ENCODE measurements at places on chromosomes 7 and 10.

DNA sequence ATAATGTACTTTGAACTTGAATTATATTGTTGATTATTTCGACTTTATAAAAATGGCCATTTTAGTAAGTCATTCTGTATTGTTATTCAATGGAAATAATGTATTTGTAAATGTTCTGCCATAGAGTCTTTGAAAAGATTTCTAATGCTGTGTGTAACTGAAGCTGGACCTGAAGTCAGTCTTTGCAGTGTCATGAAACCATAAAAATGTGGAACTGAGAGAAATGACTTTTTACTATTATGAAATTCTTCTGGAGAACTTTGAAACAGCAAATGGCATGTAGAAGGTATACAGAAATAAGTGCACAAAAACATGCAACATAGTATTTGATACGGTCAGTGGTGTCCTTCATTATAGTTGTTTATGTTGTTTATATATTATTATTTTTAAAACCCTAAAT lies 59.7 kb upstream of the ADRA2A start:
- DNase-seq, result no peak

GRCh38 chr10:69769395-69769992 lies 32.2 kb upstream of the COL13A1 start:
- DNase-seq, result peak; percentile 95

DNA sequence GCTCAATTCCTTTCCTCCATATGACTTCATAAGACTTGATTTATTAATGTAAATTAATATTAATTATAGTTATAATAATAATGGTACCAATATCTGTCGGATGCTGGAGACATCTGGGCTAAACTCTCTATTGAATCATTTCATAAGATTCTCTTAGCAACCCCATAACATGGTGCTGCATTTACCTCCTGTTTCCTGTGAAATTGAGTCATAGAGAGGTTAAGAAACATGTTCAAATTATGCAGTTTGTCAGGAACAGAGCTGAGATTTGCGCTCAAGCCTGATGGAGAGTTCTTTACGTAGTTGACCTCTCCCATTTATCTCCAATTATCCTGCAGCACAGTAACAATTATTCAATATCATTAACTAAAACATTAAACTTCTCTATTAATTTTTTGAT lies 621.8 kb upstream of the FZD8 start:
- no peak for DNase-seq

GRCh38 chr10:77195101-77195500 lies 442.5 kb downstream of the KCNMA1 start:
- DNase-seq, result no peak

DNA sequence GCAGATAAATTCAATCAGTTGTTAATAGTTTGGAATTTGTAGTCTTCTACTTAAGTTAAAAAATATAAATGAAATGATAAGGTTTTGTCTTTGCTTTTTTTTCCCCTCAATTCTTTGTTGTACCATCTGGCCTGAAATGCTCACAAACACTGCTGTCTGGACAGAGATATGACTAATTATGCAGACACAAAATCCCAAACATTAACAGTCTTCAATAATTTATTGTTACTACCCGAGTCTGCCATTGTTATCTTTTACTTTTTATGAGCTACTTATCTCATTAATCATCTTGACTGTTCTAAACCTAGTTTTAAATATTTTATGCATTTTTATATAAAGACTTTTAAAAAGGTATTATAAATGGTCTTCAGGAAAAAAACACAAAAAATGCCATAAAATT lies 64.7 kb upstream of the THSD7A start:
- no peak for DNase-seq

DNA sequence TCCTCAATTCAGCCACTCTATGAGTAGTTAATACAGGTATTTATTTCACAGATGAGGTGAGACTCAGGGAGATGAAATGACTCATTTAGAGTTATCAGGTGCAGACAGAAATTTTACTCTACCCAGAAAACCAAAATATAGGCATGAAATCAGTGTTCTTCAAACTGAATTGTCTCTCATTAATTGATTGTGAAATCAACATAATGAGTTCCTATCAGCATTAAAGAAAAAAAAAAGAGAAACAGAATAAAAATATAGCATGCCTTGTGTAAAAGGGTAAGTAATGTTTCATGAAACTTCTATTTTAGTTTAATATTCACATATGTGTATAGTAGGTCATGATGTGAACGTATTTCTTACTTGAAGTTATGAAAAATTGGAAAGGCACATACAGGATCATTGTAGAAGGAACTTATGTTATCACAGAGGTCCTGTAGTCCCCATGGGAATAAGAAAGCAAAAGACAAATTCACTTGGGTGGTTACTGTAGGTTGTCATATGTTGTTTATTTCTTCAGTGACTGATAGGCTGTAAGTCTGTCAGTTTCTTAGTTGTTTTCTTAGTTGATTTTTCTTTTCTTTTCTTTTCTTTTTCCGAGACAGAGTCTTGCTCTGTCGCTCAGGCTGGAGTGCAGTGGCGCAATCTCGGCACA lies 47.5 kb downstream of the KAT6B start:
- no peak for DNase-seq

DNA sequence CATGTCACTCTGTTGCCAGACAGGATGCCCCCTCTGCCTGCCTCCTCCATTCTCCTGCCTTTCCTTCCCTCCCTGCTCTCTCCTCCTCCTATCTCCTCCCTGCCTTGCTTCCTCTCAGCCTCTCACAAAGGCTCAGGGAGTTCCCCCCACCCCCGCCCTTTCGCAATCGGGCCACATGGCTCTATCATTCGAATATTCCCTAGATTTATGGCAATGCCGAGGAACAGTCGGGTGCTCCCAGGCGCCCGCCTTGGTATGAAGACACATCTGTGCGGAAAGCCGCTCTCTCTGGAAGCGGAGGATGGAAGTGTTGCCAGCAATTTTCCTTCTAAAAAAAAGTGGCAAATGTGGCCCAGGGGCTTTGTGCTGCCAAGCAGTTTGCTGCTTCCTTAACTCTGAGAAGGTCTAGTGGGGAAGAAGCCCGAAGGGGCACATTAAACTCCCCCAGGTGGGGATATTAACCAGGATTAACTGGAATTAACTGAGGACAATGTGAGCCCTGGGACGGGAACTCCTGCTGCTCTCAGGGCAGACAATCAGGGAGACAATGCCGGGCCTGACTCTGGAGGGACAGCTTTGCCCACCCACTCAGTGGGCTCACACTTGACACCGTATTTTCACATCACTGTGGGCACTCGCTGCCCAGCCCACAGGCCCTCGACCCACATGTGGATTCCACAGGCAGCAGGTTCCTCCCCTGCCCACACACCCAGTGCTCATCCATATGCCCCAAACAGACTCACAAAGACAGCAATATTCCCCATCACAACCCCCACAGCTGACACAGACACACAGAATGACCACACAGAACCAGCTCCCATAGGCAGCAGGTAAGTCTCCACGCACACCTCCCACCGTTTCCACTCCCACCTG lies 88.4 kb upstream of the SMNDC1 start:
- no peak for DNase-seq

GRCh38 chr10:120181154-120181553 lies 275.9 kb upstream of the PLPP4 start:
- DNase-seq, result no peak

GRCh38 chr7:28312948-28313347 lies 99.4 kb upstream of the CREB5 start:
- no peak for DNase-seq

DNA sequence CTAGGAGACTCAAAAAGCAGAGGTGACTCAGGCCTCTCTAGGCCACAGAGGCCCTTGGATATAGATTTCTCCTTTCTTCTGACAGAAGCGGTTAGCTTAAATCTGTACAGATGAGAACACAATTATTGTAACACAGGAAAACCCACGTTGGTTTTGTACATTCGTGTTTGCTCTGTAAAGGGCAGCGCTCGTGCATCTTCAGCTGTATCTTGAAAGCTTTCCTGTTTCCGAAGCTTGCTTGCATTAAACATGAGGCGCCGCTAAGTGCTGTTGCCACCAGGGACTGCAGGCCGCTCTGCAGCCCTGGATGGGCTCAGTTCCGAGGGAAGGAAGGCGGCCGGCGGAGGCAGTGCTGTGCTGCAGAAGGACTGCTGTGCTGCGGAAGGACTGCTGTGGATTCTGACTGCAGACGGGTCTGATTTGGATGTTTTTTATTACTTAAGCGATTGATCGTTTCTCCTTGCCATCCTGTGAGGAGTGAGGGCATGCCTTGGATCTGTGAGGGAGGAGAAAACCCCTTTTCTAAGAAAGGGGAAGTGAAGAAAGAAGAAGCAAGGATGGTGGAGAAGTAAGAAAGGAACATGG lies 53.3 kb downstream of the FHIP2A start:
- DNase-seq, result no peak

- no peak for DNase-seq
These were observed 131.1 kb upstream of the CDK1 start for GRCh38 chr10:60646966-60647796.

- no peak for DNase-seq
These were observed 4.2 kb downstream of the VSTM2A start for GRCh38 chr7:54546081-54546985.

DNA sequence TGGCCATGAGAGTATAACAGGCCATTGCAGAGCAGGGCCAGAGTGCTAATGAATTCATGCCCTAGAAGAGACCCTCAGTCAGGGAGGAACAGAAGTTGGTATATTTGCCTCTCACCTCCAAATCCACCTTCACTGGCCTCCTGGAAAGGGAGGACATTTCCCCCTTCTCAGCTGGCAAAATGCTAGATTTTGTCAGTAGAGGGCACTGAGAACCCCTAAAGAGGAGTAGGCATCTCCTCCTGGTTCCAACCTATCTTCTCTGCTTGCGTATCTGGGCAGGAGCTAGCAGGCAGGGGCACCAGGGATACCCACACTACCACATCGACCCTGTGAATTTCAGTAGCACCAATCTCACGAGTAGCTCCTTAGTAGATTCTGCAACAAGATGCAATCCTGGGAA lies 79.8 kb upstream of the GHITM start:
- no peak for DNase-seq

- DNase-seq, result no peak
These were observed 3.1 kb downstream of the PAX2 start for GRCh38 chr10:100748231-100749058.

DNA sequence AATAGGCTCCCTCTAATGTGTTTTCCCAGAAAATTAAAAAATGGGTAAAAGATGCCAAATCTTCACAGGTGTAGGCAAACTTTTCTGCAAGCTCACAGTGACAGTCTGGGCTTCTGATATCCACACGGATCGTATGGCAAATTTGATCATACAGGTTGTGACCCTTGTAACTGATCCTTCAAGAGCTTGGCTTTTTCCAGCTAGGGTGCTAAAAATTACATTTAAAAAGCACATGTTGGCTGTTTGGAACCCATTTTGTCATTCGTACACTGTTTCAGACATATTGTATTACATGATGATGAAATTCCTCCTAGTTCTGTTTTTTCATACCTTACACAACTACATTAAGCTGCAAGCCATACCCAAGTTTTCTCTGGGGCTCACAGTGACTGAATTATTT lies 138.7 kb downstream of the GFRA1 start:
- DNase-seq, result no peak

GRCh38 chr10:21195252-21195651 lies 298.1 kb upstream of the NEBL start:
- no peak for DNase-seq

DNA sequence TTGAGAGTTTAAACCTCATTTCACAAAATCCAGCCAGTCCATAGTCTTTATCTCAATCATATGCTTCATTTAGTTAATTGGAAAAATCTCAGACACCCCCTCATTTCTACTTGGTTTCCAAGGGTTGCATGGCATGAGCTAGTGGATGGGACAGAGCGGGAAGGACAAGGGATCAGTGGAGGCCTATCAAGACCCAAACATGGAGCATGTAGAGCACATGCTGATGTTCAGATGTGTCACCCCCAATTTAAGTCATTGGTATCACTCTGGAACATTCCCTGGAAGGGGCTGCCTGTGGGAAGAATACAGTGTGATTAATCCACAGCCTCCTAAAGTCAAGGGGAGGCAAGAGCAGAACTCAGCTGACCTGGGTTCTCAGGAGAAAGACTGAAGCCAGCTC lies 2.3 kb downstream of the C10orf71 start:
- no peak for DNase-seq

DNA sequence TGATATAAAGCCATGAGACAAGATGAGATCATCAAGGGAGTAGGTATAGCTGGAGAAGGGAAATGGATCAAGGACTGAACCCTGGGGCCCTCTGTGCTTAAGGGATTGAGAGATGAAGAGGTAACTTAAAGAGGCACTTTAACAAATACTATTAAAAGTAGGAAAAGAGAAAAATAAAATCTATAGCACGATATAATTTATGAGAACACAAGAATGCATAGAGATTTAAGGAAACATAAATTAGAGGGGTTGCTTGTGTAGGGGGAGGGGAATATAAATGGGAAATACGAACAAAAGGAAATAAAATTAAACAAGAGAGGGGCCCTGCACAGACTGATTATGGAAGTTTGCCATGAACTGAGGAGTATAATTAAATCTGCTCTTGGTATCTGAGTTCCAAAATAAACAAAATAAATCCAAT lies 15.6 kb upstream of the LRRC17 start:
- no peak for DNase-seq

GRCh38 chr10:62109587-62110293 lies 158.9 kb downstream of the RTKN2 start:
- no peak for DNase-seq

DNA sequence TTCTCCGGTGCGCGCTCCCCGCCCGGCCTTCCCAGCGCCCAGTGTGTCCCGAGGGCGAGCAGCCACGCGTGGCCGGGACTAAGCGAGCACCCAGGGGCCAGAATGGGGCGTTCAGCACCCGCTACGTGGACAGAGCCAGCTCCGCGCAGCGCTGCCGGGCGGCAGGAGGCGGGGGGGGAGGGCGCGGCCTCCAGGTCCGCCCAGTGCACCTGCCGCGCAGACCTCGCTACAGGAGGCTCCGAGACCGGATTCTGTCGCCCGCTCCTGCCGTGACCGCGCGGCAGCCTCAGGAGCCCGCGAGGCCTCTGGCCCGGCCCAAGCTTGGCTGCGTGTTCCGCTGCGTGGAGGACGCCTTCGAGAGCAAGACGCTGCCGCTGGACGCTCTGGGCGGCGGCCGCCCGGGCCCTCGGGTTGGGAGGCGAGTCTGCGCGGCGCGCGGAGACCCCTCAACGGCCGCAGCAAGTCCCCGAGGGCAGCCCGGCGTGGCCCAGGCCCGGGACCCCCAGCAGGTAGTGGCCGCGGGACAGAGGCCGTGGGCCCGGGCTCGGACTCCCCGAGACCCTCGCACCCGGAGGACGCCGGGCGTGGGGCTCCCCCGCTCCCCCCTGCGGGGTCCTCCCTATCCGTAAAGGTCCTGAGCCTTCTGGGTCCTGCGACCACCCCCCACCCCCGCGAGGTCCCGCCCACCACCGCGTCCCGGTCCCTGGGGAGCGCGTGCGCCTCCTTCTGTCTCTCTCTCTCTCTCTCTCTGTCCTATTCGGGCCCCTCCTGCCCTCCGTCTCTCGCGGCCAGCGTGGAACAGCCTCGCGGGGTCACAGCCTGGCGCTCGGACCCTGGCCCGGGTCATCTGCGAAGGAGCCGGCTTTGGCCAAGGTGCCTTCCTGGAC lies 904 bp upstream of the DPYSL4 start:
- no peak for DNase-seq

Measured in chondrocyte (in vitro differentiated cells).